Activated CD8-positive, alpha-beta memory T cell treated with anti-CD3 and anti-CD28 coated beads for 24 hours (primary cell): ENCODE measurements at places on chromosomes 4 and X.

DNA sequence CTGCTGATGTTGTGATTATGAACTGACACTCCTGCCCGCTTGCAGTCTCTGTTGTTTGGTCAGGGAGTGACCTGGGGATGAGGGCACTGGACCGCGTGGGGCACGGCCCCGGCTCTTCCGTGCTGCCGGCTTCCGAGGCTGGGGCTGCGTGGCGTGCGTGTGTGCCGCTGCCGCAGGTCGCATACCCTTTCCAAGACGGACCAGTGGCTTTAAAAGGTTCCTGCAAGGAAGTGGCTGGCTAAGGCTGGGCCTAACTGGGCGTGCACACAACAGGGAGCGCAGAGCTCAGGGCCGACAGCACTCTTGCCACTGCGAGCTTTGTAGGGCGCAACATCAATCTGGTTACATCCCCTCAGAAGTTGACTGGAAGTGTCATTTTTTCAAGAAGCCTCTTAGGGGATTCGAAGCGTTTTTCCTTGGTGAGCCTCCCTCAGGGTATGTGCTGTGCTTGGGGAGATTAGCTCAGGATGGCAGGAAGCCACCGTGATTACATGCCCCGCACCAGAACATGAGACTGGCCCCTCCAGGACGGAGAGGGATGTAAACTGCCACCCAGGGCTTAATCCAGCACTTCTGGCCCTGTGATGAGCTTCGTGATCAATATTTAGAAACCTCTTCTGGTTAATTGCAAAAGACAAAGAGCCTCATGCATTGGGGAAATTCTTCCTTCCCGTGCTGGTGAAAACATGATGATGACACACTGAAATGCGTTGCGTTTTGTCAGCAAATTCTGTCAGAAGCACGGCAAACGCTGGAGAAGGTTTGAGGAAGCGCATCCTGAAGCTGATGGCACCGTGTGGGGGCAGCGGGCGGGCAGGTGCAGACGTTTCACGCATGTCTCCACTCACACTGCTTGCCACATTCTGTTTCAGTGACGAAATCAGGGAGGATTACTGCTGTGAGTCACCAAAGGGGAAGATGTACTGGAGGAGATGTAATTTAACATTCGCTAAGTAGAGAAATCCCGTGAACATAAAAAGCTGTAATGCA, 11.1 kb downstream of the MAEA start:
- no peak for DNase-seq

- no peak for DNase-seq
Measured at GRCh38 chr4:98113012-98113411, 30.3 kb downstream of the STPG2 start.

DNA sequence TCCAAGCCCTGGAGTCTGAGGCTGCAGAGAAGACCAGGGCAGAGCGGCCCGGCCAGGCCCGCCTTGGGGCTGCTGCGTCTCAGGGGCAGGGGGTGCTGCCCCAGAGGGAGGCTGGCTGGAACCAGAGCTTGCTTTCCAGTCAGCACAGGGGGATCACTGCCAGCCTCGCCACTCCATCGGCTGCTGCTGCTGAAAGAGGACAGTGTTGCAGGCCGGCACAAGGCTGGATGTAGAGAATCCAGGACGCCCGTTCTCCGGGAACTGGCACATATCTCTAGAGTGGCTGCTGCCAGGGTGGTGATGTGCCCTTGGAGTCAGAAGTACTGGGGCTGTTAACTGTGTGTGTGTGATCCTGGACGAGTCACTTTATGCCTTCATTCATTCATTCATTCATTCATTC, 31.9 kb upstream of the SORCS2 start:
- DNase-seq, result no peak

DNA sequence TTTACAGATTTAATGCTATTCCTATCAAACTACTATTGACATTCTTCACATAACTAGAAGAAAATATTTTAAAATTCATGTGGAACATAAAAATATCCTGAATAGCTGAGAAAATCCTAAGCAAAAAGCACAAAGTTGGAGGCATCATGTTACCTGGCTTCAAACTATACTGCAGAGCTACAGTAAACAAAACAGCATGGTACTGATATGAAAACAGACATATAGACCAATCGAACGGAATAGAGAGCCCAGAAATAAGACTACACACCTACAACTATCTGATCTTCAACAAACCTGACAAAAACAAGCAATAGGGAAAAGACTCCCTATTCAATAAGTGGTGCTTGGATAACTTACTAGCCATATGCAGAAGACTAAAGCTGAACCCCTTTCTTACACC, 273.4 kb upstream of the GRIA3 start:
- DNase-seq, result no peak

GRCh38 chr4:168484626-168485025, 4.3 kb upstream of the DDX60L start:
- no peak for DNase-seq

DNA sequence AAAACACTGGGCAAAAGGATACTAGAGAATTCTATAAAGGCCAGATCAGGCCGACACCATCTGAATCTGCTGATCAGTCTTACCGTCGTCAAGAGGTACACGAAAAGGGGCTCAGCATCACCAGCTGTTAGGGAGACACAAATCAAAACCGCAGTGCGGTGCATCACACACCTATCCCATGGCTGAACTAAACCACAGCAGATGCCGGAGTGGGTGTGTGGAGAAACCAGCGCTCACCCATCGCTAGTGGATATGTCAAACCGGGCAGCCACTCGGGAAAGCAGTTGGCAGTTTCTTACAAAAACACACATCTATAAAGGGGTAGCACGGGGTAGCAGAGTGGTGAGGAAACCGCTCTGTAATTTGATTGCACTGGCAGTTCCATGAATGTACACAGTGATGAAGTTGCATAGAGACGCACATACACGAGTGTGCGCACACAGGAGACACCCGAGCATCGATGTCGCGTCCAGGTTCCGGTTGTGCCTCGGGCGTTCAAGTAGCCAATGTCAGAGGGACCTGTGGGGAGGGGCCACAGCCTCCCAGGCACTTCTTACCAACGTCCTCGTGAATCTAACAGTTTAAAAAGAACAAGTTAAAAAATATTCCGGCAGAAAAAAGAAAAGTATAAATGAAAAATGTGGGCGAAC, 23.1 kb upstream of the CCNQ start:
- DNase-seq, result no peak

- no peak for DNase-seq
Measured at GRCh38 chrX:106933538-106933961, 13.3 kb downstream of the CLDN2 start.

DNA sequence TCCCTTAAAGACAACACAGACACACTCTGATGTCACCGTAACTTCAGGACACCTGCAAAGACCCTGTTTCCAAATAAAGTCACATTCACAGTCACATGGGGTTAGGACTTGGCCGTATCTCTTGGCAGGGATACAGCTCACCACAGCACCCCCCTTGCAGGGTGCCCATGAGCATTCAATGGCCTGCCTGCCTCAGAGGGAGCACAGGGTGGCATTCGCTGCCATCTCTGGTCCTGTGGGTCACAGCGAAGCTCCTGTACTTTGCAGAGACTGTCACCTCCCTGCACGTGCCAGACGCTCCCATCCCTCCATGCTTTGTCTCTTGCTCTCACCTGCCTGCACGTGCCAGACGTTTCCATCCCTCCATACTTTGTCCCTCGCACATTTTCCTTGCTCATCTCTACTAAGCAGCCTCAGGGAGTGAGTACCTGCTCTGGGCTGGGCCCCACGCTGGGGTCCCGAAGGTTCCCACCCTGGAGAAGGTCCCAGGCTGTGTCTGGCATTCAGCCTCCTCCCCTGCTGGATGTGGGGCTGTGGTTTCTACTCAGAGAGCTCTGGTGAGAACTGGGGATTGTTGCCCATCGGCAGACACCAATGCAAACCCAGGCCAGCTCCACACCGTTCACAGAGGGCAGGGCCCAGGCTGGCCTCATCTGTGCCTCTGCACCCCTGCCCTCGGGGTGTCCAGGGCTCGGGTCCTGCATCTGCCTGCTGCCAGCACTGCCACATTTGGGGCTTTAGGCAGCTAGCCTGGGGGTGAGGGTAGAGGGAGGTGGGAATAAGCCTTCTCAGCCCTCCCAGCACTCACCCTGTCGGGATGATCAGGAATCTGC, 15.8 kb downstream of the HTRA3 start:
- DNase-seq, result no peak

DNA sequence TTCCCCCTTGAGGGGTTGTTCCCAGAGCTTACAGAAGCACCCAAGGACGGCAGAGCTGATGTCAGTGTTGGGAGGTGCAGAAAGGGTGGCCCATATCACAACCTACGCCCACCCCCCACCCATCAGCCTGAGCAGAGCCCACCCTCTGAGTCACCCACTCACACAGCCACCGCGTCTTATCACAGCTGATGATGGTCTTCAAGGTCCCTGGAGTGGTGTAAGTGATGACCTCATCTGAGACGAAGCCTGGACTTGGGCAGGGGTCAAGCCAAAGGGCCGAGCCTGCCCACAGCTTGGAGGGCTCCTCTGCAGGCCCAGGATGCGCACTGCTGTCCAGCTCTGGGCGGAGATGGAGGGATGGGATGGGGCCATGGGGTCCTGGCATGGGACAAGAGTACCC, 3.0 kb upstream of the HTRA3 start:
- DNase-seq, result no peak

DNA sequence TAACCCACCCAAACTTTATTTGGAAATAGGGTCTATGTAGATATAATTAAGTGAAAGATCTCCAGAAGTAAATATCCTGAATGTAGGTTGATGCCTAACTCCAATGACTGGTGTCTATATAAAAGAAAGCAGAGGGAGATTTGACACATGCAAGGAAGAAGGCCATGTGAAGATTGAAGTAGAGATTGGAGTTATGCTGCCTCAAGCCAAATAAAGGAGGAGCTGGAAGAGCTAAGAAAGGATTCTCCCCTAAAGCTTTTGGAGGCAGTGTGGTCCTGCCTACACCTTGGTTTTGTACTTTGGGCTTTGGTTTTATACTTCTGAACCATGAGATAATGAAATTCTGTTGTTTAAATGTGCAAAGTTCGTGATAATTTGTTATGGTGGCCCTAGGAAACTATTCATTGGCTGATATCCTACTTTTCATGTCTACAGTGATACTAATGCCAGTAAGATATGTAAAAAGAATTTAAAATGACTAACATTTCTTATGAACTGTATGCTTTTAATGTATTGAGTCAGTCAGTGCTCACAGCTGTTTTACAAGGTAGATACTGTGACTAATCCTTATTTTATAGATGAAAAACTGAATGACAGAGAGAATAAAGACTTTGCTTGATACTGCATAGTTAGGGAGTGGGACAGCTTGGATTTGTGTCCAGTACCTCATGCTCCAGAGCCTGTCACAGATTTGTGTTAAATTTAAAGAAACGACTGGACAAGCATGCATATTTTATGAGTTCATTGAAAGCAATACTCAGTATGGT, 5.9 kb upstream of the RAB40AL start:
- no peak for DNase-seq

DNA sequence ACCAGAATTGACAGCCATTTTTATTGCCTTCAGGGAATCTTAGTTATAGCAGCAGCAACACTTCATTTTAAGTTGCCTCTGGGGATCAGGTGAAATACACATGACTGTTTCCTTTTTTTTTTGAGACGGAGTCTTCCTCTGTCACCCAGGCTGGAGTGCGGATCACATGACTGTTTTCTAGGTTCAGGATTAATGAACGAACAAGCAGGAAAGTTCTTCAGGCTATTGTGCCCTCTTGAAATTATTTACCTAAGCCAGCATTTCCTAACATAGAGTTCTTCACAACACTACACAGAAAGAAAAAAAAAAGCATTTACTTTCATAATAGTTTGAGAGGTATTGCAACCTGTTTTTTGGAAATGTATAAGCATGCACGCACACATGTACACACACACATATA, 2032.8 kb downstream of the PCDH7 start:
- DNase-seq, result no peak

- DNase-seq, result no peak
Measured at GRCh38 chrX:135112096-135112729, 8.1 kb downstream of the ETDB start.

GRCh38 chr4:154473497-154473896, 18.1 kb downstream of the DCHS2 start:
- DNase-seq, result no peak

DNA sequence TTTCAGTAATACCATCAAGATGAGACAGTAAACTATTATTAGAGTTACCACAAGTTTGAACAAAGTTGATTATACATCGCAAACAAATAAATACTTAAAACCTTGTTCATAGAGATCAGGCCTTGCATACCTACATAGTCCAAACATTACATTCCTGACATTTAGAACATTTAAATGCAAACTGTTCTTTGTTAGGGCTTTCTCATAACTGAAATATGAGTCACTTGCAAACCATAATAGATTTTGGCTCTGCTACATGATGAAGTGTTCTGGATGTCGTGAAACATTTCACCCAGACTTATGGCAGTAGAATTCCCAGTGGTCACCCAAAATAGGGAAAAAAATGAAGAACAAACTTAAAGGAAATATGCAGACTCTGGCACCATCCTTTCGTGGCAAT, 75.0 kb downstream of the FAT4 start:
- DNase-seq, result no peak

DNA sequence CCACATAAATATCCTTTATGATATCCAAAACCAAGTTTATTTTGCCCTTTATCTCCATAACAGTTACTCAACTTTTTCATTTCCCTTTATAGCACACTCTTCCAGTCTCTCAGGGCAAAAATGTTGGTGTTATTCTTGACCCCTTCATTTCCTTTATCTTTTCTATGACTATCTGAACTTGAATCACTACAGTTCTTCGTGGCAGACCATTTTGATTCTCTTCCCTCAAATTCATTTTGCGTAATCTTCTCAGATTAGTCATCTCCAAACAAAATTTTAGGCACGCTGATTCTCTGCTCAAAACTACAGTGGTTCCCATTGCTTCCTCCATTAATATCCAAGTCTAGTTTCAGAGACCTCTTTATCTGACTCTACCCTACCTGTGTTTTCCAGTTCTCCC, 26.1 kb downstream of the RUFY3 start:
- no peak for DNase-seq

DNA sequence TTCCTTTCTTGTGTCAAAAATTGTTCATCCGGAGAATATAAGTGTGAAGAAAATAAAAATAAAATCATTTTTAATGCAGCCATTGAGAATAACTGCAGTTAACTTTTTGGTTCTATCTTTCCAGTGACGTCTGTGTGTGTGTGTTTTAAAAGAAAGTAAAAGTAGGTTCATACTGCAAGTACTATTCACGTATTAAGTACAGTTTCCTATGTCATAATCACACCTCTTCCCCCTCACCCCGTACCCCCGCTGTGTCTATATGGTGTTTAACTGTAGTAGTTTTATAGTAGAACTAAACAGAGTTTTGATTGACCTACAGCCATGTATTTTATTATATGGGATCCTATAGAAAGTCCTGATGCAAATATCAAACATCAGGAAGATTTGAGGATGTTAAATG, 78.5 kb upstream of the CLCN4 start:
- DNase-seq, result no peak

- no peak for DNase-seq
Measured at GRCh38 chr4:13706716-13707115, 79.2 kb upstream of the BOD1L1 start.

- no peak for DNase-seq
Measured at GRCh38 chr4:174256277-174256713, 27.2 kb downstream of the FBXO8 start.

GRCh38 chr4:7430965-7431695, 3.6 kb downstream of the PSAPL1 start:
- DNase-seq, result no peak

GRCh38 chrX:152806035-152806434, 24.5 kb downstream of the CETN2 start:
- DNase-seq, result no peak
